NCI-H1105 (cell line): ENCODE measurements at places on chromosomes 2 and 18.
A peak's percentile ranks its signal among the peaks of the same experiment; 100 is the strongest.

DNA sequence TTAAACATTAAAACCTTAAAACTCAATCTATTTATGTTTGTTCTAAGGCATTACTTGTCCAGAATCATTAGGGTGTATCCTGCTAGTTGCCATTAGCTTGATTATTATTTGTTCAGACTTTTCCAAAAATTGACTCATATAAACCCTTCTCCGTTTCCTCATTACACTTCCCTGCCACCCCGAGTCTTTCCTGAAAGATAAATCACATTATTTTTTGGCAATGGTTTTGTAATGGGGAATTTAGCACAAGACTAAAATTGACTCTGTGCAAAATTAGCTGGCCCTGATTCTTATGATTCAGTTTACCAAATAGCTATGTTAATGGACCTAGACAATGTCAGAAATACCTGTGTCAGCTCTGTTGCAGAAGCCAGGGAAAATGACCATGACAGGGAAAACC, 112.2 kb upstream of the NT5C1B start:
- no peak for DNase-seq

GRCh38 chr2:85452237-85452636, 33.7 kb downstream of the SH2D6 start:
- no peak for DNase-seq

- no peak for DNase-seq
Observed at GRCh38 chr2:98518101-98518500, 73.4 kb downstream of the INPP4A start.

GRCh38 chr2:240431271-240431660, 4.2 kb upstream of the GPC1 start:
- DNase-seq, result no peak

GRCh38 chr2:165067643-165068486, 112.5 kb upstream of the SLC38A11 start:
- peak; percentile 85 for DNase-seq

DNA sequence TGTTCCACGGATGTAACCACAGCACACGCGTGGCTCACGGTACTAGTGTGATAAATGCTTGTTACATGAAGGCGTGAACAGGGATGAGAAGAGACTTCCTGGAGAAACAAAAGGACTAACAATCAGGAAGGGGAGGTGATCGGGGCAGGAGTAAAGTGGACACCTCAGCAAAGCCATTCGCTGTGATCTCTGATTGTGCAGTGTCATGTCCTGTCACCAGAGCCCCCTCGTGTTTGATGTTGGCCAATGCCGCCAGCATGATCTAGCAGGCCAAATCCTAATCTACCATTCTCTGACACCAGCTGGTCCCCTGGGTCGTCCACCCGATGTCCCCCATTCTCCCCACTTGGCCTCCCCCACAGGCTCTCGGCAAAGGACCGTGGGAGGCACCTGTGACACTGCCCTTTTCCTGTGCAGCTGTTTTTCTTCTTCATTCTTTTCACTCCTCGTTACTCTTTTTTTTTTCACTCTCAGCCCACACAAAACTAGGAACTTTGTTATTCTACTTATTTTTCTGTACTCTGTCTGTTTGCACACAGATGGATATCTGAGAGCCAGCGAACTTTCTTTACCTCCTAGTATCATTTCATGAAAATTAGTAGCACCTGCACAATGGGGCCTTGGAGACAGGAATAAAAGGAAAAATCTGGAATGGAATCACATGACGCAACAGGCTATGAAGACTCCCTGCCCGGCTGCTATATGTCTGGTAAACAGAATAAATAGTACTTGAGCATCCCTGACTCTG, 146.8 kb downstream of the TGIF1 start:
- no peak for DNase-seq

DNA sequence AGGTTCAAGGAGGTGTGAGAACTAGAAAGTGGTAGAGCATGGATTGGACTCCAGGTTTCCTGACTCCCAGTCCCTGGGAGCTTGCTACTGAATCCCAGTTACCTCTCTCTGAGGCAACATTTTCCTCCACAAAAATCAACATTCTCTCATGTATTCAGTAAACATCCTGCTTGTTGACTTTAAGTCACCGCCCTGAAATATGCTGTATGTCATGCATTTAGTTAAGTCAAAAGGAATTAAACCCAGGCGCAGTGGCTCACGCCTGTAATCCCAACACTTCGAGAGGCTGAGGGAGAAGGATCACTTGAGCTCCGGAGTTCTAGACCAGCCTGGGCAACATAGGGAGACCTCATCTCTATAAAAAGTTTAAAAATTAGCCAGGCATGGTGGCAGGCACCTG, 3.8 kb downstream of the MATN3 start:
- no peak for DNase-seq

- no peak for DNase-seq
Observed at GRCh38 chr18:58051765-58052460, 7.9 kb downstream of the NEDD4L start.

DNA sequence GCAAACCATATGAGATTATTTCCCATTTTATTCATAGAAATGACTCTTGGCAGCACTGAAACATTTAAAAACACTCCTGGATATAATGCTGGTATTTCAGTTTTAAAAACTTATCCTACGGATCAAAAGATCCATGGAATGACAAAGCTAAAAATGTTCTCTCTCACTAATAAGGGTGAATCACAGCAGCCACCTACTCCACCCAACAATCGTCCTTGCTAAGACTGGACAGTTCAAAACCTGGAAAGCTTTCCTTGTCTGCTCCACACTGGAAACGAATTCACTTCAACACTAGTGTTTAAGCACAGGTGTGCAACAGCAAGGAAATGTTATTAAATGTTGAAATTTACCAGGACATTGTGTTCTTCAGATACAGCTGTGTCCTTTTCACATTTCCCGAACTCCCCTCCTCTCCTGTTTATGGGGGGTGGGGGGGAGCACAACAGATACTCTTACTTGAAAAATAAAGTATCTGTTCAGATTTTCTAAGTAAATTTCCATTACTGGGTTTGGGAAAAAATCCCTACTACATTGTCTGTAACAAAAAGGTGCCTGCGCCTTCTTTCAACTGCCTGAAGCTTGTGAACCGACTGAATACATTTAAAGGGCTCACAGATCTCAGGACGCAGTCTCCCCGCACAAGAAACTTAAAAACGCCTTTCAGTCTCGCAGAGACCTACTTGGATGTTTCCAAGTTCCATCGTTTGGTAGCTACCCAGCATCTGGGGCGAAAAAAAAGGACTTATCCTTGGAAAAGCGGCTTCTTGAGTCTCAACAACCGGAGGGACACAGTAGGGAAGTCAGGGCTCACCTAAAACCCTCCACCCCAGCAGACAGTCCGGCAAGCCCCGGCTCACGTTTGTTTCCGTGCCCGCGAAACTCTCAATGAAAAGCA, 1.3 kb downstream of the YWHAQ start:
- DNase-seq, result no peak

DNA sequence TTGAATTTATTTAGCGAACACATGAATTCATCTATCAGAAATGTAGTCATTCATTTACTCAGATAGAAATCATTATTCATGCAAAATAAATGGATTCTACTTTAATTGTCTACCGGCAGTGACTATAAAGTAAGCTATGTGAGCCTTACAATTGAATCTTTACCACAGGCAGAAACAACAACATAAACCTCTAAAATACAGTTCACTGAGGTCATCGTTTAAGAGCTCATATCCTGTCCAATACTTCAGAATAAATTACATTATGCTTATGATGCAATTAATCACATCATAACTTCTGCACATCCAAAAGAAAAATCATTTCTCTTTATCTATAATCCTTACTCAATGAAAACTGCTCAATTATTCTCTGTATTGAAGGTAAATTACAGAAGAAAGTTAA, 244.7 kb downstream of the HNMT start:
- DNase-seq, result no peak

DNA sequence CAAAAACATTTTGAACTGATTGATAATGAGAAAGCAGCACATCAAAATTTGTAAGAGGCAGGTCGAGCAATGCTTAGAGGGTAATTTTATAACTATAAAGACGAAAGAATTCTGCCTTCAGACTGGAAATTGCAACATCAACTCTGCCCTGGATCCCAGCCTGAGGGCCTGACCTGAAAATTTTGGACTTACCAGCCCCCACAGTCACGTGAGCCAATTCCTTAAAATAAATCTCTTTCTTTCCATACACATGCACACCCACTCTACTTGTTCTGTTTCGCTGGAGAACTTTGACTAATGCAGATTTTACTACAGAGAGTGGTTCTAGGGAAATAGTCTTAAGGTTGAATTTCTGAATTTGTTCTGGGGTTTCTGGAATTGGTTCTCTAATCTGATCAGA, 14.6 kb upstream of the ACOXL start:
- no peak for DNase-seq

DNA sequence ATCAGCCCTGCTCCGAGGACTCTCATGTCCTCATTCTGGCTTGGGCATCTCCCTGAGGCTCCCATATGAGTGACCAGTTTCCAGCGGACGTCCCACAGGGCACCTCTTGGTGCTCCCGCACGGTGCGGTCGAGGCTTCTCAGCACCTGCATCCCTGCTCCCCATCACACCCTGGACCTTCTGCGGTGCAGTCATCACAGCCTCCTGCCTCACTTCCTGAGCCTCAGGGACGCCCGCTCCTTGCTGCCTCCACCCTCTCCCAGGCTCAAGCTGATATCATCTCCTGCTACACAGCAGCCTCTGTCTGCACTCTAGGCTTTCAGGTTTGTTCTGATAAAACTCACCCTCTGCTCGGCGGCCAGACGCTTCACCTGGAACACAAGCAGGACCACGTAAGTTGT, 185.0 kb downstream of the TMEM18 start:
- no peak for DNase-seq

GRCh38 chr2:219643084-219643473, 15.6 kb downstream of the SLC4A3 start:
- no peak for DNase-seq

- DNase-seq, result no peak
Observed at GRCh38 chr2:73418343-73418742, 32.7 kb downstream of the ALMS1 start.

GRCh38 chr2:118016911-118017310, 3.0 kb upstream of the CCDC93 start:
- DNase-seq, result no peak

GRCh38 chr2:48380989-48381625, 148.8 kb upstream of the STON1 start:
- no peak for DNase-seq

GRCh38 chr2:50345701-50346591, 686.0 kb downstream of the NRXN1 start:
- no peak for DNase-seq

GRCh38 chr18:9927392-9928063, 13.7 kb downstream of the VAPA start:
- DNase-seq, result no peak

DNA sequence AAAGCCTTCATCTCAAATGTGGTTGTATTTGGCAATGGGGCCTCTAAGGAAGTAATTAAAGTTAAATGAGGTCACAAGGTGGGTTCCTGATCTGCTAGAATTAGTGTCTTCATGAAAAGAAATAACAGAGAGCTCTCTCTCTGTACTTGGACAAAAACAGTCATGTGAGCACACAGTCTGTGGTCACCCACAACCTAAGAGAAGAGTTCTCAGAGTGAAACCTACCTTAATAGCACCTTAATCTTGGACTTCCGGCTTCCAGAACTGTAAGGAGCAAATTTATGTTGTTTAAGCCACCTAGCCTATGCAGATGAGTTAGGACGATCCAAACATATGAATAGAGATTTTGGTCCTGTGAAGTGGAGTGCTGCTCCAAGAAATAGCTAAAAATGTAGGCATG, 758.9 kb downstream of the LRRTM4 start:
- no peak for DNase-seq

GRCh38 chr2:30300122-30300455, 68.8 kb downstream of the LBH start:
- DNase-seq, result no peak

DNA sequence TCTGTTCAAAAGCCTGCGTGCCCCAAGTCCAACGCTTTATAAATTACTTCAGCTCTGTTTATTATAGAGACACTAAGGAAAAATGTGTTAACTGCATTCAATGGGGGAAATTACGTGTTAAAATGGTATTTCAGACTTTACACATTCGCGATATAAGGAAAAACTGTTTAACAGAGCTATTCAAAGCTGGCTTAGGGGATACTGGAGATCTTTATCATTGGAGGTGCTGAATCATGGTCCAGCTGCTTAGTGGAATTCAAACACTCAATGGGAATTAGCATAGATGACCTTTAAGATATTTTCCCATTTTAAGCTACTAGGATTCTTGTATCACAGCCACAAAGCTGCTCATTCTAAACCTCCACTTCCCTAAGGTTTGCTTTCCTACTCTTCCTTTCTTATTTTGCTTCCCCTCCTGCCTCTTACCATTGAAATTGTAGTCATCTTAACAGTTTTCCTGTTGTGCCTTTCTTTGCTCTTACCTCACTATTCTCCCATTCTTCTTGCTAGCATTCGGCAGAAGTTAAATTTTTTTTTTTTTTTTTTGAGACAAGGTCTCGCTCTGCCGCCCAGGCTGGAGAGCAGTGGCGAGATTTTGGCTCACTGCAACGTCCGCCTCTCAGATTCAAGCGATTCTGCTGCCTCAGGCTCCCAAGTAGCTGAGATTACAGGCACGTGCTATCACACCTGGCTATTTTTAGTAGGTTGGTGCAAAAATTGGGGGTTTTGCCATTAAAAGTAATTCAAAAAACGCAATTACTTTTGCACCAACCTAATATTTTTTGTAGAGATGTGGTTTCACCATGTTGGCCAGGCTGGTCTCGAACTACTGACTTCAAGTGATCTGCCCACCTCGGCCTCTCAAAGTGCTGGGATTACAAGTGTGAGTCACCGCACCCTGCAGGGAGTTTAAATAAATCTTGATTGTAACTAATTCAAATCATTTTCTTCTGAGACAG, 6.5 kb downstream of the SULT6B1 start:
- no peak for DNase-seq

GRCh38 chr2:23615216-23616020, 230.4 kb downstream of the KLHL29 start:
- no peak for DNase-seq

DNA sequence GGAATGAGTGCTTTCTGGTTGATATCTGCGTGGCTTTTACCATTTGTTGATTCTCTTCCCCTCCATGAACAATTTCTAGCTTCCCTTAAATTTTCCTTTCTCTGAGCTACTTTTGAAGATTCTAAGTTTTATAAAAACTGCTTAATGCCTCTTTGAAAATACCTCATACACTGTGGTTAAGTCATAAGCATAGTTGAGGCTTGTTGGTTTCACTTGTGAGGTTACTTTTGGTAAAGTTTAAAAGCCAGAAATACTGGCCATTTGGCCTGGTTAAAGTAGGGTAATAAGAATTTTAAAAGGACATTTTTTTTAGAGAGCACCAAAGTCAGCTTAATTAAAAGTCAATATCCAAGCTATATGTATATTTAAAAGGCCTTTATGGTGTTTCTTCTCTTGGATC, 21.3 kb upstream of the CAPN13 start:
- no peak for DNase-seq

- DNase-seq, result no peak
Observed at GRCh38 chr2:207337234-207338219, 171.8 kb upstream of the KLF7 start.
